ENCODE measurements at places on chromosomes 3 and 15.

- DNase-seq, result peak; percentile 16
Measured at GRCh38 chr15:75669191-75669878, 21.6 kb downstream of the SNX33 start.

DNA sequence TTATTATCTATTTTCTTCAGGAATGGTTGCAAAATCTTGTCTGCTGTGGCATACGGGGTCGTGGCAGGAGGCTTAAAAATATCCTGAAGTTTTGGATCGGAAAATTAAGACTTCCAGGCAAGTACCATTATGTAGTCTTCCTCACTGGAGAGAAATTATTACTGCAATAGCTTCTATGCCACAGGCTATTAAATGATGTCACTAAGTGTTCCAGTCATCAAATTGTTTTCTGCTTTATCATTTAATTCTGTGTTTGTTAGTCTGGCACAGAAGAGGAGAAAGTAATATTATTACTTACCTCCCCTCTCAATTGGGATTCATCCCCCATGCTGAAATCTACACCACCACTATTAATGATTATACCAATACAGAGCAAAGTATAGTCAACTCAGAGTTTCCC, 378.2 kb upstream of the ALCAM start:
- DNase-seq, result no peak

GRCh38 chr3:114005481-114005880, 50.8 kb downstream of the CCDC191 start:
- DNase-seq, result no peak

- DNase-seq, result no peak
Measured at GRCh38 chr3:34183611-34184340, 385.3 kb downstream of the PDCD6IP start.

DNA sequence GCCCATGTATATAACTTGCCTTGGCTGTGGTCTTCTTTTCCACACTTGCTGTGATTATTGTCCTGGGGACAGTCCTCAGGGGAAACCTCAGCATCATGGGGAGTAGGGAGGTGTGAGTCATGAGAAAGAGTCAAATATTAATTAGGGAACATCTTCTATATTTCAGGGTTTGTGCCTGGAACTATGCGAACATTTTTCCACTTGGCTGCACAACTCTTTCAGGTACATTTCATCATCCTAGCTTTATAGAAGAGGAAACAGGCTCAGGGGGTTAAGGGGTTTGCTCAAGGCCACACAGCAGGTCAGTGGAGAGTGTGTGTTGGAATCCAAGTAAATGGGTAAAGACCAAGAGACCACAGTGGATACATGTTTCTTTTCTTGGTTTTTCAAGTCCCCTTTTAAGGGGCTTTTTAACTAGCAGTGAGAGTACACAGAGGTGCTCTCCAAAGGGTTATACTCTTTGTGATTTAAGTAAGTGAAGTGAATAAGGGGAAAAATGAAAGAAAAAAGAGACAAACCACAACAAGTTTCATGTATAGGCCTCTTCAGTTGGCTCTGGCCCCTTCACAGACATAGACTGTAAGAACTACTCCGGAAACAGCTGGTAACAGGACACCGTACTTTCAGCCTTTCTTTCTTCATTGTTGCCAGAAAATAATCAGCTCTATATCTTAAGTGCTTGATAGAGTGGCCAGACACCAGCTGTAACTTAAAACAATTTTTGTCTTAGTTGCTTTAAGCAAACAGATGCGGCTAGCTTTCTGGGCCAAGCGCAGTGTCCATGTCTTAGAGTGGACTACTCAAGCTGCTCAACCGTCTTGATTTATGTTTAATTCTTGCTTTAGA, 64.6 kb downstream of the EEFSEC start:
- peak; percentile 4 for DNase-seq

DNA sequence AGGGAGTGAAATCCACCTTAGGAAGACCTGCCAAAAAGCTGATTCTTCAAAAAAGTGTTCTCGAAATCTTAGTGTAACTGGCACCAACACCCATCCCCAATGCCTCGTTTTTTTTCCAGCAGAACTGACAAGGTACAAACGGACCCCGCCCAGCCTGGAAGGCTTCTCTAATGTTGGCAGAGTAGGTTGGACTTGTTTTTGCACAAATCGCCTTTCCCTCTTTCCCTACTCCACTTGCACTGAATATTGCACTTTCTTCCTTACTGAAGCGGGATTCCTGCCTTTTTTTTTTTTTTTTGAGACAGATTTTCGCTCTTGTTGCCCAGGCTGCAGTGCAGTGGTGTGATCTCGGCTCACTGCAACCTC, 544 bp upstream of the TIMMDC1 start:
- peak; percentile 12 for DNase-seq

DNA sequence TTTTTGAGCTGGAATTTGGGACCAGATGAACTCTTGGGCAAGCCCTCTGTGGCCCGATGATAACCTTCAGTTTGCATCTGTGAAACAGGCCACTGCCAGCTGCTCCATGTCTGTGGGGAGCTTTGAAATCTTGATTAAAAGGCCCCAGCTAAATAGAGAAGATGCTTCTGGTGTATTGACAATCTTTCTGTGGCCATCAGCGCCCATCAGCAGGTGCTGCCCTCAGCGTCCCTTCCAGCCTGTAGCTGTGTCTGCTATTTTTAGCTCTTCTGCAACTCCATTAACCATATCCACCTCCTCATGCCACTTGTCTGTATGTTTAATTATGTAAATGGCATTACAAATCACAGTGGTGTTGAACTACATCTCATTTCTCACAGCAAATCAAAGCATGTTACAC, 54.0 kb downstream of the CHCHD6 start:
- no peak for DNase-seq

GRCh38 chr3:33417066-33417673, 23.0 kb downstream of the UBP1 start:
- peak; percentile 55 for DNase-seq

DNA sequence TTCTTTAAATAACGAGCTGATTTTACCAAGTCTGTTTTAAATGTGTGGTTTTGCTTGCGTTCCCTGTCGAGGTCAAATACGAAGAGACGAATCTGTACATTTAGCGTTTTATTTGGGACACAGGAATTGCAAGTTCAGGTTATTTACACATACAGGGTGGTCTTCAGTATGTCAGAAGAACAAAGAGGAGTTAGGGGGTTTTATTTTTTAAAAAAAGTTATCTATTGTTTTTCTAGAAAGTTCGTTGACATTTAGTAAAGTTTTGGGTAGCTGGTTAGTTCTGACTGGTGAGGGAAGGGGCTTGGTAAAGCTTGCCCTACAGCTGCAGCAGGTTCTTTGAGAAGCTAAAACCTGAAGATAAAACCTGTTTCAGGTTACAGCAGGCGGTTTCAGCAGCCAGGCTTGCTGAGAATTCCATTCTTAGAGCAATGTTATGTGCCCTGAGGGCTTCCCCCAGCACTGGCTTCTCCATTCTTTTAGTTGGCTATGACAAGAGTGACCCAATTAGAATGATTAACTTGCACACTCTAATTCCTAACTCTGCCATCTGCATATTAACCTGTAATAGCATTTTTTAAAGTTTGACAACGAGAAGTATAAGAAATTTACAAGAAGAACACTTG, 815 bp upstream of the ZNF280D start:
- DNase-seq, result peak; percentile 12

- no peak for DNase-seq
Measured at GRCh38 chr3:41987627-41988026, 25.7 kb upstream of the ULK4 start.
